ENCODE measurements at places on chromosomes 1 and 21. TPM values are rescaled to one million over a fixed set of nuclear protein-coding genes. Genes with fewer than 3 reads are reported as not detected.

GRCh38 chr1:28417441-28417922 lies 47.9 kb downstream of the PHACTR4 start:
- H3K27ac ChIP-seq = no peak overlapping the region
- DNase-seq = no peak
- no peak overlapping the region for H3K4me3 ChIP-seq
- H3K36me3 ChIP-seq = no peaks in the 10 kb centered on the region
- H3K27me3 ChIP-seq = no peaks in the 10 kb centered on the region

Gene DRAM2
- 30.4 TPM for total RNA-seq

- no peak overlapping the region for H3K4me3 ChIP-seq
- H3K27ac ChIP-seq = no peak overlapping the region
- no peaks in the 10 kb centered on the region for H3K36me3 ChIP-seq
- peaks cover 37% of the 10 kb centered on the region for H3K27me3 ChIP-seq
- no peak for DNase-seq
Measured at GRCh38 chr21:41772351-41773080, 5.7 kb upstream of the RIPK4 start.

DNA sequence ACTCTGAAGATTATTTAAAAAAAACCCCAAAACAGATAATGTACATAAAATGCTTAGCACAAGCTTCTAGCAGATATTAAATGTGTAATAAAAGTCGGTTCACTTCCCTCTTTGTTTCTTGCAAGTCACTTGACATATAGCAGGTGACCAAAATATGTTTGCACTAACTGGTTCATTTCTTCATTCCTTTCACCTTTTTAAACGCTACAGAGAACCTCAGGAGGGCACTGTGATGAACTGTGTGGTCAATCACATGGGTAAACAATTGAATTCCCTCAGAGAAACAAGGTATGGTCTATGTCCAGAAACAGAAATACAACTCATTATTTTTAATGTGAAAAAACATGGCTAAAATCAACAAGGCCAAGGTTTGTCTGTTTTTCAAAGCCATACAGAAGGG lies 51.3 kb upstream of the BCL10 start:
- DNase-seq = no peak
- H3K4me1 ChIP-seq = peaks cover 26% of the 10 kb centered on the region
- H3K27me3 ChIP-seq = no peaks in the 10 kb centered on the region
- no peak overlapping the region for H3K27ac ChIP-seq

DNA sequence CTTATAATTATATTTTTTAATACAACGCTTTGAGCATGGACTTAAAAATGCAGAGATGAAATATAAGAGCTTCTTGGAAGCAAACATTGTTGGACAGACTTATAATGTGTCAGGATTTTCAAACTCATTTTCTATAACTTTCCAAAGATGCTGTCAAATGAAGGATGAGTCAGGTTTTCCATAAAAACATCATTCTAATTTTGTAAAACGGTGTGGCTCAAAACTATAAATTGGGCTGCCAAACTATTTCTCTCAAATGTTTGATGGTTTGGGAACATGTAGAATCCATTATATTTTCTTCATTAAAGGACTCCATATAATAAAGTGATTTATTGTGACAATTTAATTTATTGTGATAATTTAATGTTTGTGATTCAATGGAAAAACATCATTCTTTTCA lies 511.2 kb downstream of the USP25 start:
- H3K4me1 ChIP-seq = no peaks in the 10 kb centered on the region
- no peak overlapping the region for H3K4me3 ChIP-seq
- H3K36me3 ChIP-seq = no peaks in the 10 kb centered on the region
- H3K27me3 ChIP-seq = no peaks in the 10 kb centered on the region

GRCh38 chr1:220786337-220787068 lies at the start of gene MTARC1:
Gene MTARC1 (plus strand): TSS chr1:220786913. CDS start chr1:220786945, 32 bp downstream.
- H3K4me3 ChIP-seq = peak within 1 kb of the TSS; percentile 69
- no peaks in the 10 kb centered on the region for H3K36me3 ChIP-seq
- no peaks in the 10 kb centered on the region for H3K27me3 ChIP-seq
- H3K27ac ChIP-seq = peak within 1 kb of the TSS; percentile 68
- peaks cover 45% of the 10 kb centered on the region for H3K4me1 ChIP-seq

DNA sequence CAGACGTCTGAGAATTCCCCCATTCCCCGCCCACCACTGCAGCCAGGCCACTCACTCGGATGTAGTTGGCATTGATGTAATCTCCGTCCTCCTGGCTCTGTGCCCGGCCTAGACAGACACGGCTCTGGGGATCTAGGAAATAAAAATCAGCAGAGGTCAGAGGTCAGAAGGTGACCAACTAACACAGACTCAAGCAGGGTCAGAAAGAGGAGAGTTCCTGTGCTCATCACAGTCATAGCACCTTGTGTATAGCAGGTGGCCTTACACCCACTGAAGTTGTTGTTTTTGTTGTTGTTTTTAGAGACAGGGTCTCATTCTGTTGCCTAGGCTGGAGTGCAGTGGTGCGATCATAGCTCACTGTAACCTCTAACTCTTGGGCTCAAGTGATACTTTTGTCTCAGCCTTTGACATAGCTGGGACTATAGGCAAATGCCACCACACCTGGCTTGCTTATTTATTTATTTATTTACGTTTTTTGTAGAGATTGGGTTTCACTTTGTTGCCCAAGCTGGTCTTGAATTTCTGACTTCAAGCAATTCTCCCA lies 4.9 kb downstream of the PTPN7 start:
- H3K4me1 ChIP-seq = peaks cover 11% of the 10 kb centered on the region
- H3K4me3 ChIP-seq = no peak overlapping the region
- DNase-seq = no peak
- no peak overlapping the region for H3K27ac ChIP-seq
- no peaks in the 10 kb centered on the region for H3K36me3 ChIP-seq

Gene PPIH
- total RNA-seq = 14.4 TPM
